T-helper 17 cell (primary cell): ENCODE measurements at places on chromosomes 7 and 10.

DNA sequence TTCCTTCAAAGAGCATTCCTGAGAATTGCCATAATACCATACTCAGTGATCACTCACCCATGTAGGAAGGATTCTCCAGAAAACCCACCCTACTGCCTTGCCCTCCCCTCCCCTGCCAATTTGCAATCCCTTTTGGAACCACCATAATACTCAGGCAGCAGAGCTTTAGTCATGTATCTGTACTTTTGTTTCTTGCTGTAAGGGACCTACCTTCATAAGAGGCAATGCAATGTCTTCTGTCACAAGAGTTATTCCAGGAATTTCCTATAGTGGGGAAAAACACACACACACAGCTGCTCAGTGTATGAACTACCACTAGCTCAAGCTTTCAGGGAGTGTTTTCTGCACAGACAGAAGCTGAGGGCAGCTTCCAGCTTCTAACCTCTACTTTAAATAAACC lies 67.0 kb downstream of the GSAP start:
- DNase-seq = no peak
- H3K4me1 ChIP-seq = peaks cover 32% of the 10 kb centered on the region
- no peak overlapping the region for H3K27ac ChIP-seq
- no peak overlapping the region for H3K4me3 ChIP-seq

DNA sequence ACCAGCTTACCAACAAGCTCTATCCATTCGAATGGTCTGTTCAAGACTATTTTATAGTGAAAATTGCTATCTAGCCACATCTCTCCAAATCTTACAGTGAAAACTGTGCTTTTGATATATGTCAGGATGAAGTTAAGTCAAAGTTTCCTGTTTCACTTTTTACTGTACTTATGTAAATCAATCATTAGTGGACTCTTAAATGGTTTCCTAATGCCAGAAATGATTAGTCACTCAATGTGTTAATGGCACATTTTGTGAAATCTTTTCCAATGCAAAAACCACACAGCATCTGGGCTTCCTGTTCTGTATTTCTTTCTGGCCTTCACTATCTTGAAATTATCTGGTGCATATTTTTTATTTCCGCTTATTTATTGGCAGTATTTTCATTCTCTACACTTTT lies 87.3 kb upstream of the STEAP1B start:
- H3K4me3 ChIP-seq = peak overlapping the region; percentile 28
- H3K27me3 ChIP-seq = peaks cover 22% of the 10 kb centered on the region
- no peaks in the 10 kb centered on the region for H3K36me3 ChIP-seq
- no peak for DNase-seq

DNA sequence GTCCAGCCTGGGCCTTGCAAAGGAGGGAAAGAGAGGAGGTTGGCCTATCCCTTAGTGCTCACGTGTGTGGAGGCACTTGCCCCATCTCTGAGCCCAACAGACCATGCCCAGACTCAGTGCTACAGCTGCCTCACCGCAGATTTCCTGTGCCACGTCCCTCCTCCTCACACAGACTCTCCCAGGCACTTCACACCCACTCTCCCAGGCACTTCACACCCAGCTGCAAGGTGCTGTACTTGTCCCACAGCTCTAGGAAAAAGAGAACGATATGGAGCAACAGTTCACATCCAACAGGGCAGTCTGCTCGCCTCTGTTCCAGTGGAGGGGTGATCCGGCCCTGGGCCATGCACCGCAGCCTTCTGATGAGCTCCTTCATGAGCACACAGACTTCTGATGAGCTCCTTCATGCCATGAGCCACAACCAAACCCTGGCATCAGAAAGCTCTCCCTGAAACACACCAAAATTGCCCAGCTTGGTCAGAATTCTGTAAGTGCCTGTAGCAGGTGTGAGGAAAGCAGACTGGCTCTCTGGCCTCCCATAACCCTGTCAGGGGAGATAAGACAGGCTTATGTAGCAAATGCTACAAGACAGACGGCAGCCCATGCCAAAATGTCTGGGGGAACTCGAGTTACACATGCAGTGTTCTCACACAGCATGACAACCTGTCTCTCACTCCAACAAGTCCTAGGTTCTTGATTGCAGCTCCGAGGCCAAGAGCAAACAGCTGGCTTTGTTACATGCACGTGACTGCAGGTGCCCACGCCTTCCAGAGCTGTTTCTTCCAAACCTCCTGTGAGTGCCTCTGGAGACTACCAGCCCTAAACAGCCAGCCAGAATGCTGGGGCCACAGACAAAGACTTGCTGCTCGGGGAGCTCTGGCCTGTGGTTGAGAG lies 348.5 kb downstream of the GRID1 start:
- H3K36me3 ChIP-seq = no peaks in the 10 kb centered on the region
- H3K4me1 ChIP-seq = peaks cover 4% of the 10 kb centered on the region
- no peak overlapping the region for H3K27ac ChIP-seq

DNA sequence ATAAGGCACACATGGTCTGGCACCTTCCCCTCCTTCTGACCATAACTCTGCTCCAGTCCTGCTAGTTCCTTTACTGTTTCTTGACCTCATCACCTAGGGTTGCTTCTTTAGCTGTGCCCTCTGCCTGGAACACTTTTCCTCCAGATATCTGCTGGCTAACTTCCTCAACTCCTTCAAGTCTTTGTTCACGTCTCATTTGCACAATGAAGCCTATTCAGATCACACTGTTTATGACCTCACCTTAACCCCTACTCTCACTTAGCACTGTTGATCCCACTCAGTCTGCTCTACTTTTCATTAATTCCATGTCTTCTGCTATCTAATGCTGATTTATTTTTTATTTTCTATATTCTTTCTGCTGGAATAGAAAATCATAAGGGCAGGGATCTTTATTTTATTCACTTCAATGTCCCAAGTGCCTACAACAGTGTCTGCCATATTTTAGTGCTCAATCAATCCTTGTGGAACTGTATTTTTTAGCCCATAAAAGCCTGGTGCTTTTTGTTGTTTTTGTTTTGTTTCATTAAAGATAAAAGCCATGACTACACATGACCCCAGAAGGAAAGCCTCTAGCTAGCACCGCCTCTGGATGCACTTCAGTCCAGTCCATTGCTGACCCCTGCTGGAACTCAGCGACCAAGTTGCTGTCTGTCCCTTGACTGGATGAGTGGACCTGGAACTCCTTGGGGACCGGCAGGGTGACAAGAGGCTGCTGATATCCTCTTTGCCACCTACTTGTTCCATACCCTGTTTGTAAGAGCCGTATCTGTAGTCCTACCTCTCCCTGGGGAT lies 12.3 kb downstream of the KLF14 start:
- H3K27ac ChIP-seq = no peak overlapping the region
- no peak for DNase-seq
- H3K4me3 ChIP-seq = no peak overlapping the region
- no peaks in the 10 kb centered on the region for H3K36me3 ChIP-seq

- no peak for DNase-seq
- peaks cover 8% of the 10 kb centered on the region for H3K4me1 ChIP-seq
- H3K27me3 ChIP-seq = no peaks in the 10 kb centered on the region
- no peaks in the 10 kb centered on the region for H3K36me3 ChIP-seq
Observed at GRCh38 chr7:149880638-149881311, 7.0 kb downstream of the ATP6V0E2 start.

GRCh38 chr10:91198781-91199180 lies 21.7 kb upstream of the PCGF5 start:
- no peaks in the 10 kb centered on the region for H3K27me3 ChIP-seq
- peak overlapping the region; percentile 51 for H3K4me3 ChIP-seq
- H3K4me1 ChIP-seq = peaks cover 59% of the 10 kb centered on the region
- peaks cover 5% of the 10 kb centered on the region for H3K36me3 ChIP-seq

- peak overlapping the region; percentile 29 for H3K27ac ChIP-seq
- peaks cover 15% of the 10 kb centered on the region for H3K4me1 ChIP-seq
- H3K4me3 ChIP-seq = no peak overlapping the region
- no peak for DNase-seq
Observed at GRCh38 chr7:90407484-90407821, 4.2 kb downstream of the CLDN12 start.

GRCh38 chr10:27660711-27661110 lies 84.9 kb downstream of the MKX start:
- H3K36me3 ChIP-seq = peaks cover under 1% of the 10 kb centered on the region
- H3K4me3 ChIP-seq = no peak overlapping the region
- peaks cover 53% of the 10 kb centered on the region for H3K27me3 ChIP-seq
- peaks cover 11% of the 10 kb centered on the region for H3K4me1 ChIP-seq
- DNase-seq = no peak

DNA sequence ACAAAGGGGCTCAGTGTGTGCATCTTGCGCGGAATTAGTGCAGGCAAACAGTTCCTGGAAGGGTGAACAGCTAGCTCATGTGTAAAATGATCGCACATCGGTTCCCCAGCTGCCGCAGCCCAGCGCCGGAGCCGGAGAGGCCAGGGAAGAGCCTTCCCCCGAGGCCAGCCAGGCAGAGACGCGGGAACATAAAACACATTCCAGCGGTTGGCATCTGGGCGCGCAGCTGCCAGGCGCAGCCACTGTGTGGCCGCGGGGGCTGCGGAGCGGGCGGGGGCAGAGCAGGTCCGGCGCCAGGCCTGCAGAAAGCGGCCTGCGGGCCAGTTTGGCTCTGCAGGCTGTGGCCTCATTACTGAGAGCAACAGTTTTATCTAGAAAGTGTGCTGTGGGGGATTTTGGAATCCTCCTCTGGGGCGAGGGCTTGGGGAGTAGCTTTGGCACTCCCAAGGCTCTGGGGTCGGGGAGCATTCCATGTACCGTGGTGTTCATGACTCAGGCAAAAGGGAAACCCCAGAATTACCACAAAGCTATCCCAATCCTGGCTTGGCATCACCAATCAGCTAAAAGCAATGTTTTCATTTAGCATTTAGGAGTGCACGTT lies 74.3 kb downstream of the SAMD9 start:
- H3K27me3 ChIP-seq = peaks cover 5% of the 10 kb centered on the region
- no peak for DNase-seq
- H3K4me1 ChIP-seq = no peaks in the 10 kb centered on the region
- H3K36me3 ChIP-seq = no peaks in the 10 kb centered on the region
- H3K4me3 ChIP-seq = no peak overlapping the region

DNA sequence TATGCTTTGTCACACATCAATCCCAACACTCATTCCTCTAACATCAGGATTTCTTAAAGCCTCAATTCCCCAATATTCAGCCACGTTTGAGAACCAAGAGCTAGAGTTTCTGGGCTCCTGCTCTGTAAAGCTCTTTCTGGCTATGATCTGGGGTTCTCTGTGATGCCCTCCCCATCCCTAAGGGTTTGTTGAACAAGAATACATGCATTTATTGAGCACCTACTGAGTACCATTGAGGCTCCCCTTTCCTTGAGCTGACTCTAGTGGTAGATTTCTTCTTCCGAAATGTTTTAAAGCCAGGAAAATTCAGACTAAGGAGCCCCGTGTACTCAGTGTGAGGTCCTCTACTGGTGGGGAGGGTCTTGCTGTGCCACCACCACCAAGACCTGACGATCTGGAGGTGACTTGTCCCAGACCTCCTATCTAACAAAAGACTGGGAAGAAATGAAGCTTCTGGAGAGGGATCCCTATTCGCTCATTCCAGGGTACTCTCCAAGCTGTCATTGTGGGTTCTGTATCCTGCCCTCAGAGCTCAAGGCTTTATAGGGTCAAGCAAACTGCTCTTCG lies 23.1 kb upstream of the SRGN start:
- no peaks in the 10 kb centered on the region for H3K27me3 ChIP-seq
- peaks cover 14% of the 10 kb centered on the region for H3K4me1 ChIP-seq
- DNase-seq = no peak

DNA sequence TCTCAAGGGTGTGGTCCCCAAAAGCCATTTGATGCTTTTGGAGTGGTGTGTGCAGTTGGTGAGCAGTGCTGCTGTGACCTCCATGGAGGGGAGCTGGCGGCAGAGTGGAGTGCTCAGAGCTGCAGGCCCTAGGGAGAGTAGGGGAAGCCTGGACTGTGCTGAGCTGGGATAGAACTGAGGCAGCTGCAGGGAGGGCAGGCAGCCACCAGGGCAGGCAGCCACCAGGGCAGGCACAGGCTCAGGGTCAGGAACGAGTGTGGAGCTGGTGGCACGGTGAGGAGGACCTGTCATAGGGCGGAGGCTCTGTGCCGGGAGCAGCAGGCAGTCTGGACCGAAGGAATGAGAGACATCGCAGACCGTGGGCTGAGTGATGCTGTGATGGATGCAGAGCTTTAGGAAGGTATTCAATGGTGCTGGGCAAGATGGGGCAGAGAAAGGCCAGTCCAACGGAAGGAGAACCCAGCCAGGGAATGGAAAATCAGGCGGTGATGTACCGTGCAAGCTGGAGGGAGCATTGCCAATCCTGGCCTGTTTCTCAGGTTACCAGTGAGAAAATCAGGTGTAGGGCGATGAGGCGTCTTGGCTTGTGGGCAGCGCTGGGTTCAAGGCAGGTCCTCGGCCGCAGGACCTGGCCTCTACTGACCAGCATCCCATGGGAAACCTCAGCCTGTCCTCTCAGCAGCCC lies 152.6 kb downstream of the CAMK1D start:
- H3K4me1 ChIP-seq = peaks cover 63% of the 10 kb centered on the region
- DNase-seq = no peak
- H3K27ac ChIP-seq = peak overlapping the region; percentile 79
- H3K27me3 ChIP-seq = no peaks in the 10 kb centered on the region
- H3K36me3 ChIP-seq = no peaks in the 10 kb centered on the region

DNA sequence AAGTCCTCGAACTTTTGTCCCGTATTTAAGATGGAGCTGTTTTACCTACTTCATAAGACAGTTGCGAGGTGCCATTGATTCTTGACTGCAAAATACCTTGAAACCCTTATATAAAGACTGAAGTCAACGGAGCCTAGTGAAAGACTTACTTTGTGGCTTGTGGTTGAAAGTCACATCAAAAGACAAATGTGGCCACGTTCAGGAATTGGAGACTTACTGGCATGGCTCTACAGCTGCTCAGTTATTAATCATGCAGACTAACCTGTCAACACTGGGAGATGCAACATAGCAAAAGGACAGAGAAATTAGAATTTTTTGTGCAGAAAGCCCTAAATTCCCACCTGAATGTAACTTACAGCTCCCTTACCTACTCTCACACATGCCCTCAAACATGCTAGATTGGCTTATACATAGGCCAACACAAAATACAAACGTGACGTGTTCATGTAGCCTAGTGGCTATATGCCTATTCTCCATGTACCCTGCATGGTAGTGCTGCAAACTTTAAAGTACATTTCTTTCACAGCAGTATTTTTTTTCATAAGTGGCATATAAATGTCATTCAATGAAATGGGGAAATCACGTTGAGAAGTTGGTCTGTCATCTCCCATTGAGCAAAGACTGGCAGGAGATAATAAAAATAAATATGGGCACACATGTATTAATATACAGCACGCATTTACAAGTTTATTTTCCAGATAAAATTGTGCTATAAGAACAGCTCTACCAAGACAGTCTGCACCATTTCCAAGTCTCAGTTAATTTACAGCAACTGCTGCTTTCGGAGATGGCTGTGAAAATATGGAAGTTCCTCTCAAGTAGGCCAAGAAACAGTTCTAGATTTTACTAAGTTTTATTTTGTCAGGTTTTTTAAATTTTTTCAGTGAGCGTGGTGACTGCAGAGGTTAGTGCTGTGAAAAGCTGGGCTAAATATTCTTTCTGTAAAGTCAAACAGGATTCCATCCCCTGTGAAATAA lies 170.4 kb upstream of the C7orf33 start:
- DNase-seq = no peak
- no peak overlapping the region for H3K27ac ChIP-seq
- H3K36me3 ChIP-seq = peaks cover 2% of the 10 kb centered on the region
- no peaks in the 10 kb centered on the region for H3K4me1 ChIP-seq
- H3K4me3 ChIP-seq = no peak overlapping the region
